Sigmoid colon (tissue), 7 donors: ENCODE measurements at places on chromosomes 3 and 15. TPM values are rescaled to one million over a fixed set of nuclear protein-coding genes. Genes with fewer than 3 reads are reported as not detected.

Gene HEG1
- polyA plus RNA-seq, result 0.92 TPM

Gene TTLL13
- polyA plus RNA-seq, result not detected

Gene GP5
- 0.69 TPM for polyA plus RNA-seq

Gene LCMT2
- 2.3 TPM for polyA plus RNA-seq

Gene AADACL2
- polyA plus RNA-seq, result not detected

DNA sequence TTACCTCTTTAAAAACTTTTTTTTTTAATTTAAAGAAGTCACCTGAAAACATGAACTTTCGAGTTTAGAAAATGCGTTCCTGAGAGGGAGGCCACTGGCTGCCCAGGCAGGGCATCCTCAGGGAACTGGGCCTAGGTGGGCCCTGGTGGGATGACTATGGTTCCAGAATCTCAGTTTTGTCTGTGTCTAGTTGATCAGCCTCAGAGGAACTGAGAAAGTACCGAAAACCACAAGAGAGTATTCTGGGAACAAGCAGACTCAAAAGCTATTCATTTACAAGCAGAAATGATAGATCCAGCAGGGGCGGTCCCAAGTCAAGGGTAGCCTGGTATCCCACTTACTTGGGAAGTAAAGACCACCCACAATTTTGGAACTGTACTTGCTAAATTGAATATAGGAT is 10.5 kb downstream of the WWTR1 start:
- no peaks in the 10 kb centered on the region for H3K36me3 ChIP-seq
- H3K27me3 ChIP-seq, result no peaks in the 10 kb centered on the region
- H3K4me1 ChIP-seq, result peaks cover 81% of the 10 kb centered on the region

DNA sequence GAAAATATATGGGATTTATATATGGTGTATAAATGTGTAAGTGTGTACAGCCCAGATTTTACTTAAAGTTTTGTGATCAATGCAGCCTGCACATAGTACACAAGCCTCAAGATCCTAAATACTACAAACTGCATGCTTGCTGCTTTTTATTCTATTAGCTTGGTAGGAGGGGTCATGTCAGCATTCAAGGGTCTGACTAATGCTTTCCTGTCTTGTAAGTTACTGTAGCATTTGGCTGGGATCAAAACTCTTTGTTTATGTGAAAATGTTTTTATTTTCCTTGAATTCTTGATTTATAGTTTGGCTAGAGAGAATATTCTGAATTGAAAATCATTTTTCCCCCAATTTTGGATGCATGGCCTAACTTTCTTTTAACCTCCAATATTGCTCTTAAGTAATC is 370.9 kb downstream of the NSUN3 start:
- H3K4me3 ChIP-seq, result no peak overlapping the region
- no peaks in the 10 kb centered on the region for H3K27me3 ChIP-seq

DNA sequence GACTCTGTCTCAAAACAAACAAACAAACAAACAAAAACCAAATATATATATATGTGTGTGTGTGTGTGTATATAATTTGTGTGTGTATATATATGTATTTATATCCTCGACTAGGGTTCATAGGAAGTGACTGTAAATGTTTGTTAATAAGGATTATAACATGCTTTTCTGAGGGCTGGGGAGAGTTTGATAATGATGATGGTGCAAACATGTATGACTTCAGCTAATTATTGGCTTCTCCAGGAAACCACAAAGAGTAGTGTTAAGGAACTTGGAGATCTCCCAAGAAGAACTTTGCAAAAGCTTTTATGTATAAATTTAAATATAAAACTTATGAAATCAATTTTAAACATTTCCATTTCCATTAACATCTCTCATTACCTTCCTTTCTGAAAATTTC is 3.9 kb upstream of the OPA1 start:
- no peaks in the 10 kb centered on the region for H3K27me3 ChIP-seq
- no peak for DNase-seq

DNA sequence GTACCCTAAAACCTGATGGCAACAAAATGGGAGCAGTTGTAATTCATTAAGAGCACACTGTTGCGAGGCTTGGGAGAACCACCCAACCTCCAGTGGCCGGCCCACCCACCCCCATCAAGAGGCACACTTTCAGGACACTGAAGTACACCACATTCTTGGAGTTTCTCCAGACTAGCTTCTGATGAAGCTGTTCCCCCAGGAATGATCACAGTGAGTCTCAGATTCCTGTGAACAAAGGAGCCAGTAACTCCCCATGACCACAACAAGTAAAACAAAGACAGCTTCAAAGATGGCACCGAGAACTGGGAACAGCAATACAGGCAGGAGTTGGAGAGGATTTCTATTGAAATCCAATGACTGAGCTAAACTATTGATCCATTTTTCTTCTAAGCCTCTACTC is 126.0 kb downstream of the ST8SIA2 start:
- no peaks in the 10 kb centered on the region for H3K36me3 ChIP-seq
- no peaks in the 10 kb centered on the region for H3K4me1 ChIP-seq
- H3K27me3 ChIP-seq, result no peaks in the 10 kb centered on the region
- no peak for DNase-seq
- no peak overlapping the region for H3K27ac ChIP-seq

DNA sequence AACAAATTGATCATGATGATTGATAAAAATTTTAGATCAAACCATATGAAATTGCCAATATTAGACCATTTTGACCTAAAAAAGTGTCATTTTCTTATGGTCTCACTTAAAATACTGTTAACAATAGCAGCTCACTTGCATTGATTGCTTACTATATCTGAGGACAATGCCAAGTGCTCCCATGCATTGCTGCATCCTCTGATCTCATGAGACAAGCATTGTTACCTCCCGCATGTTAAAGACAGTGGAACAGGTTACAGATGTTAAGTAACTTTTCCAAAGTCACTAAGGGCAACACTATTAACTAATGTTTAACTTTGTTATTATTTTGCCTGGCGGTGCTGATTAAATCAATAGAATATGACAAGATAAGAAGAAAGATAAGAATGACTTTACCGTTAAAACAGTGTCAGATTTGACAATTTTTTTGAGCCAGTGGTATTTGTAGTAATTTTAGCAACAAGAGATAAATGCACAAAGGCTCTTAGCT is 69.3 kb downstream of the PPM1L start:
- no peak for DNase-seq
- H3K36me3 ChIP-seq, result no peaks in the 10 kb centered on the region
- no peak overlapping the region for H3K4me3 ChIP-seq
